Tibial artery (tissue), 4 donors: ENCODE measurements at places on chromosomes 5 and 9.

GRCh38 chr9:2015581-2016407, 647 bp downstream of the SMARCA2 start:
- peak; percentile 38 for DNase-seq

DNA sequence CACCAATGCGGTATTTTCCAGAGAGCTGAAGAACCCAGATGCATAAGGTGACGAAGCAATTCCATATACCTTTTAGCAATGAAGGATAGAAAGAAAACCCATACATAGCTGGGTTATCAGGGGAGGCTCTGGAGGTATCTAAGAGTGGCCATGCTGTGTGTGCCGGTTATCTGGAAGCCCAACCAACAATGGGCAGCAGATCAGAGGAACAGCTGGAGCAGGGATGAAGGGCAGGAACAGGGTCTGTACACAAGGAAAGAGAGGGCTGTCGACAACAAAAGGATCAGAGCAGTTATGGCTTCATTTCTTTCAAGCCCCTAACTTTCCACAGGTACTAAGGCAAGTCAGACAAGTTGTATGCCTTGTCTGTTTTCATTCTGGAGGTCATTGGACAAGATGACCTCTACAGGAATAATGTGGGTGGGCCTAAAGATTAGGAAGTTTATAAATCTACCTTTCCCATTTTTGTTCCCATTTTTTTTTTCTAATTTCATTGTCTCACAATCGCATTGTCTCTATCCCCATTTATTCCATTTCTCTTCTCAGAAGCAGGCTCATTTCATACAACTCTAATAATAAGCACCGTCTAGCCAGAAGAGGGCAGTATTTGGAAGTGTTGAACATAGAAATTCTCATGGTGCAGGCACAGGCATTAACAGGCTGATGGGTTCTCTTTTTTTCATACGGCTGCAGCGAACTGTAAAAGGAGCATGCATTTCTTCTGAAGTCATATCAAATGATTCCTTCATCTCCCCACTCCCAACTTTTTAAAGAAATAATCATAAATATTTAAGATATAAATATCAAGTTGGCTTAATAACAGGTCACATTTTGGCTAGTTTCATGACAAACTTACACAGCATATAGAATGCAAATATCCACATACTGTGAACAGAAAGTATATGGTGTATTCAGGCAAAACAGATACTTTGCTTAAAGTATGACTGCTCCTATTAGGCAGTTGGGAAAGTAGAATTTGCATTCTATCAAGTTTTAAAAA, 63.5 kb downstream of the ZNF474 start:
- DNase-seq: no peak

GRCh38 chr9:90909225-90909624, 107.6 kb downstream of the SYK start:
- DNase-seq: no peak

GRCh38 chr5:173890195-173890991, 2.2 kb downstream of the CPEB4 start:
- peak; percentile 68 for DNase-seq

GRCh38 chr9:13758936-13759335, 479.4 kb upstream of the MPDZ start:
- DNase-seq: no peak

DNA sequence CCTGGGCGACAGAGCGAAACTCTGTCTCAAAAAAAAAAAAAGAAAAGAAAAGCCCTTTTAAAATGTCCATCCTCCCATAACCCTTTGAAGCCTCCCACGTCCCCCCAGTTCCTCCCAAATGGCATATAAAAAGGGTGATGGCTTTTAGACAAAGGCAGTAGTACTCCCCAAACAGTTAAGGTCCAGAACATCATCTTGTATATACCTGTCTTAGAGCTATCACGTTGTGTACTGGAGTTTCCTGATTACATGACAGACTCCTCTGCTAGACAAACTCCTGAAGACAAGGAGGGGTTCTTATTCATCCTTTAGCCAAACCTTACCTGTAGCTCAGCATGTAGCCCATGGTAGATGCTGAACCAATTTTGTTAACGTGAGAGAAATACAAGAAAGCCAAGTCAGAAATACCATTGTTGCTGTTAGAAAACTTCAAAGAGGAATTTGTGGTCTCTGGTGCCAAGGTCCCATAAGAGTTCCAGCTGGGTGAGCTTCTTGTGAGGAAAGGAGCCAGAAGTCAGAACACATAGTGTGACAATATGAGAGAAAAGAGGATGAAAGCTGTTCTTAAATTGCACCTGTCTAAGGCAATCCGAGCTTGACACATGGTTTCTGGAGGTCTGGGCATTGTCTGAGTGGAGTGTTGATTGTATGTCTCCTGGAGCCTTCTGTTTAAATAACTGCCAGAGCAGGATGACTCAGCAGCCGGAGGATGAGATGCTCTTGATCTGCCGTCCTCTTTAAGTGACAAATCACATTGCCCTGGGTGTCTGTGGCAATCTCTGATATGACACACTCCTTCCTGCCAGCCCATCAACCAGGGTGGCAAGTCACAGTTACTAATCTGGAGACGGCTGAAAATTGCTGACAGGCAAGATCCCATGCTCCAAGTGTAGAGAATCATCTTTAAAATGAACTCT, 69.1 kb downstream of the ARRDC3 start:
- peak; percentile 78 for DNase-seq

GRCh38 chr9:14277244-14277643, 36.7 kb downstream of the NFIB start:
- DNase-seq: no peak

DNA sequence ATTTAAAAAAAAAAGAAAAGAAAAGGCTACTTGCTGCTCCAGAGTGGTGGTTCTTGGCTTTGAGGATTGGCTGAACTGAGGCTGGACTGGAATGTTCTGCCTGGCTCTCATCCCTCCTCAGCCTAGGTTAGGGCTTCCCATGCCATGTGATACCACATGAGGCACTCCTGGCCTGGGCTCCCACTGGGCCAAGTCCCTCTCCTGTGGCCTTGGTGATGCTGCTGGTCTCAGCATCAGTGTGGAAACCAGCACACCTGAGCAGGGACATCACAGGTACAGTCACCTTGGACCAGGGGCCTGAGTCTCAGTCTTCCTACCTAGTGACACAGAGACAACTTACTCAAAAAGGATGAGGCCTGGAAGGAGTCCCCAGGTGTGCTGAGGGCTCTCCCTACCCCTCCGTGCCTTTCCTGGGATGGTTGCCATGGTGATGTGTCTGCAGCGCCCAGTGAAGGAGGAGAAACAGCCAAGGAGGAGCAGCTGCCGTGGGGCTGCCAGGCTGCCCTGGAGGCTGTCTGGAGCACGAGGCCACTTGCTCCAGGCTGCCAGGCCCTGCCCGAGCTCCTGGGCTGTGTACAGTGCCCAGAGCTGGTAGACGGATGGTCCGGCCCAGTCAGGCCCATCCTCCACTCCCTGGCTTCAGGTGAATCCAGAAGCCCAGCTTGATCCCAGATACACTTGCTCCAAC, 71.0 kb downstream of the WNK2 start:
- DNase-seq: no peak

DNA sequence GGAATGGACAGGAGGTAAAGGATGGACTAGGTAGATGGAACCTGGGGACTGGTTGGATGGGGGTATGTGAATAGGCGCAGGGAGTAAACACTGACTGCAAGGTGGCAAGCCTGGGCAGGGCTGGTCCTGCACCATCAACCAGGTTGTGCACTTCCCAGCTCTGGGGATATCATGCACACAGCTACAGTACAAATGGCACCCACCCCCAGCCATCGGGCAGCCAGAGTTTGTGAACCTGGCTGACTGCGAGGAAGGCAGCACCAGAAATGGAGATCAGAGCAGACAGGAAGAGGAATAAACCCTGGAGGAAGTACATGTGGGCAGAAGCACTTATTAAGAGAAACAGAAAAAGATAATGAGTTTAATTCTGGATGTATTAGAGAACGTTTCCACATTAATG, 229.1 kb downstream of the ESM1 start:
- DNase-seq: no peak
